Motor neuron (in vitro differentiated cells): ENCODE measurements at places on chromosomes 1 and 21.

DNA sequence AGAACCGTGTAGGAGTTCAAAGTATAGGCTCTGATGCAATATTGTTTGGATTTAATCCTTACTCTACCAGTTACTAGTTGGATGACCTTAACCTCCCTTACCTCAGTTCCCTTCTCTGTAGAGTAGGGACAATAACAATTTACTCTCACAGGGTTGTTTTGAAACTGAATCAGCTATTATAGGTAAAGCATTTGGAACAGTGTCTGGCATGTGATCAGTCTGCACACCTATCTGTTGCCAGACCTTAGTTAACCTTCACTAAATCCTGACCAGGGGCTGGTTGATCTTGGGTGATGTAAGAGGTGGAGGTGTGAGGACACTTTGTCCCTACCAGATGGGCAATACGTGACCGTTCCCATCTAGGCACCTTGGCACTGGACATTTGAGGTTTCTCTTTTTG, 106.9 kb downstream of the DDX20 start:
- no peak for ATAC-seq

DNA sequence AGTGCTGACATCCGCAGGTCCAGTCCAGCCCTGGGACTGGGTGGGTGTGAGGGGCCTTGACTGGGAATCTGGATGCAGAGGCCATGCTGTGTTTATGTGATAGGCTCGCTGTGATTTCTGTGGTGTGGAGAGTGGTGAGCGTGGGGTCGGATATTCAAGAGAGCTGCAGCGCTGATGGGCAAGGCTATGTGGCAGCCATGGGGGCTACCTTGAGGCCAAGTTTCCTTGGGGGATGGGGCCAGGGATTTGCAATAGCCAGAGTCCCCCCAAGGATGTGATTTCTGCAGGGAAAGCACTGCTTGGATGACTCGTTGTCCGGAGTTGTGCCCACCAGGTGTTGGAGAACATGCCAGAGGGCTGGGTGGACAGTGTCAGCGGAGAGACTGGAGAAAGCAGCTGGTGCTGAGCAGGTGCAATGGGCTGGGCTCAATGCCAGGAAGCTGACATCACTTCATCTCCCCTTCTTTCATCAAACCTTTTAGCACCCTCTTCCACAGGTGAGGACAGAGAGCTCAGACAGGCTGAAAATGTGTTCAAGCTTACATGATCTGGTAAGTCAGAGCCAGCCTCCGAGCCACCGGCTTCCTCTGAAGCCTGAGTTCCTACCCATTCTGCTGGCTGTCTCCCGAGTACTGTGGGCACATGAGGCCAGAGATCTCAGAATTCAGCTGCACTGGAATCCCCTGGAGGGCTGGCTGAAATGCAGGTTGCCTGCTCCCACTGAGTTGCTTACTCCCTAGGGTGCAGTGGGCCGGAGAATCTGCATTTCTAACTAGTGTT, 132.9 kb downstream of the RHOU start:
- ATAC-seq = no peak

DNA sequence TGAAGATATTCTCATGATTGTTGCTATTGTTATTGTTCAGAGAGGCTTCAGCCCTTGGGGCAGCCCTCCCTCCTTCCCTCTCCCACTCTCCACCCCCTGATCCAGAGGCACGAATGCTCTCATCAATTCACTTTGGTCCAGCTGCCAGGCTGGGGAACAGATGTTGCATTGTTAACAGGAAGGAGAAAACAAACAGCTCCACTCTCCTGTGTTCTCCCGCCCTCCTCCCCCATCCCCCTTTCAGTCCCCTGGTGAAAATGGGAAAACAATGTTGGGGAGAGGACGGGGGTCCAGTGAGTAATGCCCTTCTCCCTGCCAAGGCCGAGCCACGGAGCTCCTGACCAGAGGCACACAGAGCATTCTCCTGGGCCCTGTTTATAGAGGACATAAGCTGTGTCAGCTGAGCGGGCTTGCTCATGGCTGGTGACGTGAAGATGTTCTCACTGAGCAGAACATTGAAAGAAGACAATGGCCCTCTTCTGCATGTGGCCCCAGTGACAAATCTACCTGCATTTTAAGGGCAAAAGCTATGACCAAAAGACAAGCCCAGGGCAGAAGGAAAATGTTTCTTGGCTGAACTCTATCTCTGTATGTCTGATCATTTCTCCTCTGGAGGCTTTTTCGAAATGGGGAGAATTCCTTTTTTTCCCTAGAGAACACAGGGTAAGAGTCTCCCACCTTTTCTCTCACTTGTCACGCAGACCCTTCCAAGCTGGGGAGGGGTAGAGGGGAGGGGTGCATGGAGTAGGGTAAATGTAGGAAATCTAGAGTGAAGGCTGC, 111.7 kb downstream of the GLUL start:
- peak; percentile 29 for ATAC-seq

GRCh38 chr1:224759681-224760091, 143.6 kb downstream of the CNIH3 start:
- no peak for ATAC-seq

DNA sequence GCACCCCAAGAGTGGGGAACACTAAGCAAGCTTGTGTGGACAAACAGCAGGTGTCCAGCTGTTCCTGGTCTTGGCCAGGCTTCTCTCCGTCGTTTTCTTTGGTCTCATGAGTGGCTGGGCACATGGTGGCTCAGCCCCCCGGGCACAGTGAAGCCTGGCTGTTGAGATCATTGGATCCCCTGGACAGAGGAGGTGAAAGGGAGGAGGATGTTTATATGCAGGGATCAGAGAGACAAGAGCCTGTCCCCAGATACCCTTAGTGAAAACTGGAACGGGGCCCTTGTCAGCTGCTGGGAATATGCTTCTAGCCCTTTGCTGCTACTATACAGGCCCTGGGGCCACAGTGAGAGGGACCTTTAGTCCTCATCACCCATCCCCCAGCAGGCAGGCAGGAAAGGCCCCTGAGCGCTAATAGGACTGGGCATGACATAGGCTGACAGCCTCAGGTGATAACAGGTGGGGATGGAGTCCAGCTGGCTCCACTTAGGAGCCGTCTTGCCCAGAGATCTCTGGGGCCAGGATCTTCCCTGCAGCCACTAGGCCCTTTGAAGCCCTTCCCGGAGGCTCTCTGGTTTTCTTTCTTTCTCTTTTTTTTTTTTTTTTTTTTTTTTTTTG, 16.4 kb downstream of the EPHA8 start:
- ATAC-seq = no peak

GRCh38 chr21:35648512-35648911, 411.8 kb downstream of the SETD4 start:
- no peak for ATAC-seq

GRCh38 chr1:153509729-153510354, 25.9 kb downstream of the S100A6 start:
- no peak for ATAC-seq

DNA sequence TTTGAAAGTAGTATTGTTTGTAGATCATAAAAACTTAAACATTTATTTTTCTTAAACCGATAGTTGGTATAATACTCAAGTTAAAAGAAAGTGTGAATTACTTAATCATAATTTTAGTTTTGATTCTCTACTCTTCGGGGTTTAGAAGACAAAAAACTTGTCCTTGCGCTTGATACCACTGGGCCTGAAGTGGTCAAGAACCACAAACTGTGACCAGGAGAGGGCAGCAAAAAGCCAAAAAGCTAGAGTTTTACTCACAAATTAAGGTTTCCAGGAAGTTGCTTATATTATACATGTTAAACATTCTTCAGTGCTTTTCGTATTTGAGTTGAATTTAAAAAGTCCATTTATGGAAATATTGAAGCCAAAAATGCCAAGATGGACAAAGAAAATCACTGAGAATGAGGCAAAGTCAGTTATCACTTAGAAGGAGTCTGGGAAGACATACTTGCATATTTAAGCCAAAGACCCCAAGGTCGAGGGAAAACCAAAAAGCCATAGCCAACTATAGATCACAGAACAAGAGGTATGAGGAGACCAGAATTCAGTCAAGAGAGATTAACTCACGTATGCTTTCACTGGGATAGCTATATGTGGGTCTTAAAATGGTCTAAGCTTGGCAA, 34.2 kb downstream of the EFCAB7 start:
- peak; percentile 37 for ATAC-seq
